Hematopoietic multipotent progenitor cell treated with erythropoietin and hydrocortisone succinate and interleukin-3 and kit ligand, for 4 days (in vitro differentiated cells): ENCODE measurements at places on chromosomes 4 and X.

DNA sequence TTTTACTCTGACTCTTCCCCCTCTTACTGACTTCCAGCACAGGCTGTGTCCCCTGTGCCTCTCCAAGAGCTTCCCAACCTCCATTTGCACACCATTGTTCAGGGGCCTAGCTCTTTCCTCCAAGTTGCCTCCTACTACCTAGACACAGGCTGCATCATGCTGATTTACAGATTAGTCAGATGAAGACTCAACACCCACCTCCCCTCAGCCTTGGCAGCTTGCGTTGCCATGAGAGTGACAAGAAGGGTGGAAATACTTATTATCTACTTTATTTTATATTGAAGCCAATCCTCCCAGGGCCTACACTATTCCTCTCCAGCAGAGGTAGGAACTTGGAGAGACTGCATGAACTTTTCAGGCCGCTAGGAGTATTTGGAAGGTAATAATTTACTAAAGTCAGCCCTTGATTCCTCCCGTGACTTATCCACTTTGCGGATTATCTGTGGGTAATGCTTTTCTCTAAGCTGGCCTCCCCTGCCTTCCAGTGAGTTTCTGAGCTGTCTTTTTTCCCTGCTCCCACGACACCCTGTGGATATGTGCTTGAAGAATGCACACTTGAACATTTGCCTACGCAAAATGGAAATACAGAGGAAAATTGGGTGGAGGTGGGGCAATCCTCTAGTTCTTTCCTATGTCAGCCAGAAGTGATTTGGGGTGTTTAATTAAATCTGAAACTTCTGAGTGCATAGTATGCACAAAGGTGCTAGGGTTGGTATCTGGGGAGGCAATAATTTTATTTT lies 74.1 kb upstream of the TMEM164 start:
- DNase-seq, result no peak

- no peak for DNase-seq
Observed at GRCh38 chr4:30002341-30002740, 717.8 kb upstream of the PCDH7 start.

- DNase-seq, result no peak
Observed at GRCh38 chrX:22135171-22135711, 103.1 kb downstream of the PHEX start.

DNA sequence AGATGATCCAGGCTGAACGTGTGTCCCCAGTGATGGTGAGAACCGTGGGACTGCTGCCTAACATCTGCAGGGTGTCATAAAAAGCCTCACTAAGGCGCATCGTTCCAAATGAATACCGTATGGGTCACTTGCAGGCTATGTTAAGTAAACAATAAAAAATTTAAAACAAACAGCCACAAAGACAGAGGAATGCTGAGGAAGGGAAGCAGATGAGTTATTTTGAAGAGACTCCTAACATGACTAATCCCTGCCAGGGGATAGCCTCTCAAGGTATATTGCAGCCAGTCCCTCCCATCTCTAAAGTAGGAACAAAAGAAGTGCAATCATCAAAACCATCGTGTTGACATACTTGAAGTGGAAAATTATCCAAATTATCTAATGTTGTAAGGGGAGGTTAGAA lies 83.8 kb downstream of the UNC5C start:
- no peak for DNase-seq

DNA sequence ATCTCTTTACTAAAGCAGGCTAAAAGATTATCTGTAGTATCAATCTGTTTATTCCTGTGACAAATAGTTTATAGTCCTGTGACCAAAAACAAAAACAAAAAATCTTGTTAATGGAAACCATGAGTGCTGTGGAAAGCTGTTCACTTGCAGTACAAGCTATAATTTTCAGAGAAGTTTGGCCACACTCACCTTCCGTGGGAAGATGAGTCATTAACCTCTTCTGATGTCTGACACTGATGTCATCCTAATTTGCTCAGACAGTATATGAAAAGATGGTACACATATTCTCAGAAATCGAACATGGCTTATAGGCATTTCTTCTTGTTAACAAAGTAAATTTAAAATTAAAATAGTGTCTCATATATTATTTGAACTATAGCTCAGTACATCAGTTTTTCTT lies 19.9 kb upstream of the ENPP6 start:
- peak; percentile 21 for DNase-seq

DNA sequence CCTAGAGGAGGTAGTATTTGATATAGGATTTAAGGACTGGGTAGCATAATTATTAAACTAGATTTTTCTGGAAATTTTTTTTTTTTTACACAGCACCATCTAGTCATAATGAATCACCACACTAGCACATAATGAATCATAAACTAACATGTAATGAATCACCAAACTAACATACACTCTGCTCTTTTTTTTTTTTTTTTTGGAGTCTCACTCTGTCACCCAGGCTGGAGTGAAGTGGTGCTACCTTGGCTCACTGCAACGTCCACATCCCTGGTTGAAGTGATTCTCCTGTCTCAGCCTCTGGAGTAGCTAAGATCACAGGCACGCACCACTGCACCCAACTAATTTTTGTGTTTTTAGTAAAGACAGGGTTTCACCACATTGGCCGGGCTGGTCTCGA lies 92.5 kb downstream of the FAM13A start:
- DNase-seq, result no peak

DNA sequence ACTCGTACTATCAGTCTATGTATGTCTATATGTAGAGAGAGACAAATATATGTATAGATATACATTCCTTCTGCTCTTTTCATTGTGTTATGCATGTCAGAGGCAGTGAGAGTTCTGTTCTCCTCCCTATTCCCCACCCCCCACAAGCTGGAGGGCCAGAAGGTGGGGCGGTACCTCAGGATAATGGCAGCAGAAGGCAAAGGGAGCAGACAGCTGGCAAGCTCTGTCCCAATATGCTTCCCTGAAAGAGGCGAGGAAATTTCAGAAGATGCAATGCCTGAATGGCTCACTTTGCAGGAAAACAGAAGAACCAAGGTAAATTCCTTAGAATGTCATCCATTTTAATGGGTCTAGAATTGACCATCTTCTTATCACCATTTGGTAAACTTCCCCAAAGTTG lies 114.4 kb downstream of the NAA11 start:
- no peak for DNase-seq

GRCh38 chrX:69238114-69238886 lies 73.0 kb upstream of the PJA1 start:
- DNase-seq, result no peak

DNA sequence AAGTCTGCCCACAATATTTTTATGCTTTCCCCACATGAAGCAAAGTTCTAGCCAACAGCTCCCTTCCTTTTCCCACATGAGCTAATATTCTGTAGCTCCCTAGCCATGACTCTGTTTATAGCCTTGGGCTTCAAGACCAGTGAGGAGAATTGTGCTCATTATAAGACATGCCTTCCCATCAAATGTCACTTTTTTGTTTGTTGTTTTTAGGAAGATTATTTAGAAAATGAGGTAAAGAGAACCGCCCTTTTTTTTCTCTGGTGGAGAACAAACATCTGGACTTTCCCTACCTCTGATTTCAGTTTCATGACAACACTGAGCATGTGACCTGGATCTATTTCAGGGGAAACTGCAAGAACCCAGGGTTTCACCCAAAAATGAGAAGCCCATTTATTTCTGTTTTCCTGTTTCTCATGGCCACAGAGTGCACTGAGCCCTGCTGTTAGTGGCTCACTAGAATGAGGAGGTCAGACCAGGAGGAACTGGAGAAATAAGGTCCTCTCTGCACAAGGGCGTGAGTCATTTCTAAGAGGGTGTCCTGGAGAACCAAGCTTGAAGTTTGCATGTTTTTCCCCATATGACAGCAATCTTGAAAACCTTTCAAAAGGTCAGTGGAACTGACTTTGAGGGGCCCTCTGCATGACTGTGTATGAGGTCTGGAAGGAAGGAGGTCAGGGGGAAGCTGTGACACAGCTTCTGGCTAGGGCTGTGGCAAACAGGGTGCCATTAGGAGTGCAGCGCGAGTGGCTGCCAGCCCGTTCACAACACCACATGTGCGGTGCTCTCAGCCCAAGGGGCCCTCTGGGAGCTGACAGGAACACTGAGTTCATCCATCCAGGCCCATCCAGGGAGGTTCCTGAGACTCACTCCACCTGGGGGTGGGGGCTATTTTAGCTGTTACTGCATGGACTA lies 55.2 kb downstream of the CHST7 start:
- DNase-seq, result peak; percentile 35

- no peak for DNase-seq
Observed at GRCh38 chr4:59936566-59936965, 1263.6 kb upstream of the ADGRL3 start.

DNA sequence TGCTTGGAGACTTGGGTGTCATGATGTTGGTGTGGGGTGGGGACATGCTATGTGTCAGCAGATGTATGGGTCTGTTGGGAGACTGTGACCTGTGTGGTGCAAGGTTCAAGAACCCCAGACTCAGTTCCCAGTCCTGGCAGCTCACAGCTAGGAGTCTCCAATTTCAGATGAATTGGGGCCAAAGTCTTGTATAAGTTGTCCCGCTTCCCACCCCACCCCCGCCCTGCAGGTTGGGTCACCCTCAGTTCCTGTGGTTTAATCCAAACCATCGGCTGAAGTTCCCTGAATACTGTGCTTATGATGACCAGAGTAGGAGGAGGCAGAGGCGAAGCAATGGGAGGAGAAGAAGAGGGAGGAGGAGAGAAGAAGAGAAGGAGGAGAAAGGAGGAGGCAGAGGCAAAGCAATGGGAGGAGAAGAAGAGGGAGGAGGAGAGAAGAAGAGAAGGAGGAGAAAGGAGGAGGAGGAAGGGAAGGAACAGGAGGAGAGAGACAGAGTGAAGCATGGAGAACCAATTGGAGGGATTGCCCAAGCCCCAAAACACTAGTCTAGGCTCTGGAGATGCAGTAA lies 112.6 kb downstream of the EFNB1 start:
- no peak for DNase-seq

- peak; percentile 17 for DNase-seq
Observed at GRCh38 chrX:41164449-41164848, 79.2 kb downstream of the USP9X start.

DNA sequence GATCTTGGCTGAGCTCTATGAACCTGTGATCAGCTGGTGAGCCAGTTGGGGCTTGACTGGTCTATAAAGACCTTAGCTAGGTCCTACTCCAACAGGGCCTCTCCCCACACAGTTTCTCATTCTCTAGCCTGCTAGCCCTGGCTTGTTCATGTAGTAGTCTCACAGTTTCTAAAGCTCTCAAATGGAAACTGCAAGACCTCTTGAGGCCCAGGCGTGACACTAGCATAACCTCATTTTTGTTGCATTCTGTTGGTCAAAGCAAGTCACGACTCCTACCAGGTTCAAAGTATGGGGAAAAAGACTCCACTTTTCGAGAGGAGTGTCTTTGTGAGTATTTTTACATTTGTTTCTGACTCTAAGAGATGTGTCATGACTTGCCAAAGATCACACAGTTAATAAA lies 50.9 kb downstream of the CEP44 start:
- DNase-seq, result no peak

GRCh38 chrX:1202251-1202650 lies 10.2 kb downstream of the CRLF2 start:
- DNase-seq, result no peak

DNA sequence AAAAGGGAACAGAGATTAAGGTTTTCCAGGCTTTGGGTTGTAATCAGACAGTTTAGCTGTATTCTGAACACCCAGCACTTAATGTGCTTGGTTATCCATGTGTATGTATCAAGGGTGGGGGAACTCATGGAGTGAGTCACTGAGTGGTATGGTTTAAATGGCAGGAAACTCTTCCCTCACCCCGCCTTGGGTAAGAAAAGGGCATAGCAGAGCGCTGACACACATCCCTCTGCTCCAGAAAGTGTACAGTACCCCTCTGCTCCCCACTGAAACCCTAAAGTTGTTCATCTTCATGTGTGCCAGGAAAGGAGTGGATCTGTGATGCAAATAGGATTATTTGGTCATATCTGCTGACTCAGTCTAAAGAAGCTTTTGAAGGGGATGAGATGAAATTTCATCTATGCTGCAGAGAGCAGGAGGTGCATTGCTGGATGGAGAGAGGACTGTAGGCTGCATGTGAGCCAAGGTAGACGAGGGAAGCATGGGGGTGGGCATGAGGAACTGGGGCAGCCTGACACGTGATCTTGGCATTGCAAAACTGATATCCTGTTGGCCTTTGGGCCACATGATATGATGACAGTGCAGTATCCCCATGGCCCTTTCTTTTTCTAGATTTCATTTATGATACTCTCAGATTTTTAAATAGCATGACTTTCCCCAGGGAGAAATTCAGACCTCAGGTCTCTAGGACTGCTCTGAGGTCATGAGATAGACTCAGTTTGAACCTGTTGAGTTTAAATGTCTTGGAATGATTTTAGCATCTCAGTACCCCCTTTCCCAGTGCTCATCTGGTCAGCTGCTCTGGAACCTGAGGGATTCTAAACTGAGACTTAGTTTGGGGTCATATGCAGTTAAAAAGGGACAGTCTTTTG lies 84.8 kb downstream of the TMEM164 start:
- peak; percentile 57 for DNase-seq

- DNase-seq, result no peak
Observed at GRCh38 chrX:39678914-39679313, 418.8 kb downstream of the BCOR start.

DNA sequence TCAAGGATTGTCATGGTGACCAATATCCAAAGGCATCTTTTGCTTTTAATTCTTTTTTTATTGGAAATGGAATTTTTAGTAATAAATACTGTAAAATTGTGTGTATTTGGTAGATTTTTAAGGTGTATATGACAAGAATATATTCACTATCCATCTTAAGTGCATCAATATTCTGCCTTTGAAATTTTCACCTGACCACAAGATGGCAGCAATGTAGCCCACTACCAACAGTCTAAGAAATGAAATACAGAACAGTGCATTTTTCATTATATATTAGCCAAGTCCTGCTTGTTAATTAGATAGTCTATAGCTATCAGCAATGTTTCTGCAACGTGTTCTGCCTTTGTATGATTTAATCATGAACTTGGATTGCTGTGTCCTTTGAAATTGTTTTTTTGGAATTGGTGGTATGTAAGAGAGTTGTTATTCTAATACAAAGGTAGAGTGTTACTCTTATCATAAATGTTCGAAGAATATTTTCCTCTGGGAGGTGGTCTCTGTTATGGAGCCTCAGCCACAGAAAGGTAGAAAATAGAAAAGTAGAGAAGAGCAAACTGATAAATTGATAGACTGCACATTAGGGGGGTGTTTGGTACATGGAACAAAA lies 38.2 kb downstream of the HPGDS start:
- DNase-seq, result peak; percentile 77

GRCh38 chrX:147912093-147912801 lies 528 bp downstream of the FMR1 start:
- peak; percentile 69 for DNase-seq

- DNase-seq, result peak; percentile 41
Observed at GRCh38 chr4:139617702-139618490, 47.7 kb upstream of the MGST2 start.

GRCh38 chrX:154458954-154459778 lies 1.1 kb downstream of the PLXNA3 start:
- DNase-seq, result peak; percentile 73

- no peak for DNase-seq
Observed at GRCh38 chr4:138775489-138775888, 240.1 kb upstream of the NOCT start.

GRCh38 chr4:183098019-183098722 lies 886 bp upstream of the WWC2 start:
- DNase-seq, result peak; percentile 61

GRCh38 chr4:107363125-107363524 lies 327.0 kb upstream of the DKK2 start:
- DNase-seq, result no peak

- DNase-seq, result peak; percentile 84
Observed at GRCh38 chr4:174631901-174632758, 109.8 kb upstream of the HPGD start.

GRCh38 chrX:119729408-119730201 lies 28.8 kb upstream of the SOWAHD start:
- peak; percentile 81 for DNase-seq
